Activated naive CD8-positive, alpha-beta T cell treated with anti-CD3 and anti-CD28 coated beads, Interleukin-2, amount 10 ng/mL, durations not matched to agents 7 days and 5 days (primary cell): ENCODE measurements at places on chromosomes 3 and 15. TPM values are rescaled to one million over a fixed set of nuclear protein-coding genes. Genes with fewer than 3 reads are reported as not detected.

Gene ZBTB47
- total RNA-seq = 1.1 TPM

DNA sequence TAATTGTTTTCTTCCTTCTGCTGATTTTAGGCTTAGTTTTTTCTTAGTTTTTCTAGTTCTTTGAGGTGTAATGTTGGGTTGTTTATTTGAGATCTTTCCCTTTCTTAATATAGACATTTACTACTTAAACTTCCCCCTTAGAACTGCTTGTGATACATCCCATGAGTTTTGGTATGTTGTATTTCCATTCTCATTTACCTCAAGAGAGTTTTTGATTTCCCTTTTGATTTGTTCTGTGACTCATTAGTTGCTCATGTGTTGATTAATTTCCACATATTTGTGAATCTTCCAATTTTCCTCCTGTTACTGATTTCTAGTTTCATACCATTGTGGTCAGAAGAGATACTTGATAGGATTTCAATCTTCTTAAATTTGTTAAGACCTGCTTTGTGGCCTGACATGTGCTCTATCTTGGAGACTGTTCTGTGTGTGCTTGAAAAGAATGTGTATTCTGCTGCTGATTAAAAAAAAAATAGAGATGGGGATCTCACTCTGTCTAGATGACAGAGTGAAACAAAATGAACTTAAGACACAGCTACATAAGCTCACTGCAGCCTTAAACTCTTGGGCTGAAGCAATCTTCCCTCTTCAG is 22.3 kb downstream of the GRM2 start:
- no peak overlapping the region for H3K4me3 ChIP-seq
- H3K27ac ChIP-seq = no peak overlapping the region
- no peak for DNase-seq

Gene PHLDB2
- total RNA-seq = 5.1 TPM

Gene GOLGA8J
- total RNA-seq = 0.80 TPM

- no peak overlapping the region for H3K4me3 ChIP-seq
- no peak for DNase-seq
- peaks cover 27% of the 10 kb centered on the region for H3K4me1 ChIP-seq
These were observed 124.6 kb downstream of the AKAP13 start for GRCh38 chr15:85504749-85505676.

DNA sequence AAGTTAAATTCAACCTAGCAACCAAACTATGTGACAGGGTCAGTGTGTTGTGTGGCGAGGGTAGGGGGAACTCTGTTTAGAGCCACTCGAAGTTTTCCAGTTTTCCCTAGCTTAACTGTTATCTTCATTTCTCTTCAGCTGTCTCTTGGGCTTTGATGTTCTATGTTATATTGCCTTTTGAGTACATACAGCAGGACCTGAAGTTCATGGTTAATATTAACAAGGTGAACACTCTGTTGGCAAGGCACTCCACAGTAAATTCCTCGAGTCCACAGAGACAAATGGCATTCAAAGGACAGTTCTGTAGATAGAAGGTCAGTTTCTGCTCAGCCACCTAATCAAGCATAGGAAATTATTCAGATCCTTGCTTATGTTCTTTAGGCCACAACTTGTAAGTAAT is 147.9 kb upstream of the DPH6 start:
- H3K4me1 ChIP-seq = no peaks in the 10 kb centered on the region
- H3K27me3 ChIP-seq = no peaks in the 10 kb centered on the region
- DNase-seq = no peak
- H3K4me3 ChIP-seq = no peak overlapping the region
- H3K27ac ChIP-seq = no peak overlapping the region
